Renal cortical epithelial cell (primary cell): ENCODE measurements at places on chromosomes 3 and 15. TPM values are rescaled to one million over a fixed set of nuclear protein-coding genes. Genes with fewer than 3 reads are reported as not detected.

- DNase-seq: peak; percentile 75
These were observed 2.3 kb upstream of the FEM1B start for GRCh38 chr15:68275165-68275746.

Gene EPHA3
- total RNA-seq: 0.17 and 0.45 TPM in 2 replicates

DNA sequence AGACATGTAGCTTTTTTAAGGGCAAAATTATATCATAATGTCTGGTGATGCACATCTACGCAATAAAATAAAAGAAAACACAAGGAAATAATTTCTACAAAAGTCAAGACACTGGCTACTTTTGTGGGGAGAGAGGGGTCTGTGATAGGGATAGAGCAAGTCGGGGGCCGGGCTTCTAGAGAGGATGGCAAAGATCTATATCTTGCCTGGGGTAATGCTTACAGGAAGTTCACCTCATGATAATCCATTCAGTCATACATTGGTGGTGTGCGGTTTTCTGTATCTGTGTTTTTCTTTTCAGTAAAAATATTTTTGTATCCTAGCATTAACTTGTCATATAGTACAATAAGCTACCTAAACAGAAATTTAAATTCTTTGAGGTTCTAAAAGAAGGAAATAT lies 178.8 kb downstream of the ARRDC4 start:
- DNase-seq: no peak

DNA sequence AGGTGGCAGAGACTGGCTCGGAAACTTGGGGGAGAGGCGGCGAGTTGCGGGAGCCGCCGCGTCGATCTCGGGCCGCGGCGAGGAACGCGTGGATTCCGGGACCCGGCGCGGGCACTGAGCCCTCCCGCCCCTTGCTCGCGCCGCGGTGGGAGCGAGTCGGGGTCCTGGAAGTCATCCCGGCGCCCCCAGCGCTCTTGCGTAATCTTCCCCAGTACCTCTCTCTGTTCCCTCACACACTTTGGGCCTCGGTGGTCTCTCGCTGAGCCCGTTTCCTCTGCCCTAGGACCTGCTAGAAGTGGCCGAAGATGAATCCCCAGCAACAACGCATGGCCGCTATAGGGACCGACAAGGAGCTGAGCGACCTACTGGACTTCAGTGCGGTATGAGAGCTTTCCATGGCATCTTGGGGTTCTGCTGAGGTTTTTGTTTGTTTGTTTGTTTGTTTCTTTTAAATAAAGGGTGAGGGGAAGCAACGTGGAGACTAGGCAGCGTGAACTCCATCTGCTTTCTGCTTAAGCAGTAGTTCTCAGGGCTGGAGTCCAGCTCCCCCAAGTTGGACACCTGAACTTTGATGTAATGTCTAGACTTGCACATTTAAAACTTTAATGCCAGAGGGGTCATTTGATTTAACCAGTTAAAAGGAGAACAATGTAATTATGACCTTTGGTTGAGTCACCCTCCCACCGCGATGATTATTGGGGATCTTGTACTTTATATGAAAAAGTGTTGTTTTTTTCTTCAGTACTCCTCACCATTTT lies 1.3 kb downstream of the TCF12 start:
- DNase-seq: peak; percentile 40

DNA sequence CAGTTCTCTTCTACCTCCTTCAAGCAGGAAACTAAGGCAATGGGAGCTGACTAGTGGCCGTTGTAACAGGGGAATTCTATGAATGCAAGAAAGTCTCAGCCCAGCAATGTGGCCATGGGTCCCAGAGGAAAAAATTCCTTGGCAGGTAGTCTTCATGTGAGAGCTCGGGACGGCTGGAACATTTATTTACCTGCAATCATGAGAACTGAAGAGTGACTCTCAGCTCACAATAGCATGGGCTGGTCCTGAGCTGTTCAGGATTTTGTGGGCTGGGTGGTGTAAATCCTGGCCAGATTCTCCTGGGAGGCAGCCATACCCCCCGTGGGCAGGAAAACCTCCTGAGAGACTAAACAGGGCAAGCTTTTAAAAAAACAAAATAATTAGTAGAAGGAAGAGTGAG lies 330.3 kb upstream of the CTNNB1 start:
- no peak for DNase-seq

DNA sequence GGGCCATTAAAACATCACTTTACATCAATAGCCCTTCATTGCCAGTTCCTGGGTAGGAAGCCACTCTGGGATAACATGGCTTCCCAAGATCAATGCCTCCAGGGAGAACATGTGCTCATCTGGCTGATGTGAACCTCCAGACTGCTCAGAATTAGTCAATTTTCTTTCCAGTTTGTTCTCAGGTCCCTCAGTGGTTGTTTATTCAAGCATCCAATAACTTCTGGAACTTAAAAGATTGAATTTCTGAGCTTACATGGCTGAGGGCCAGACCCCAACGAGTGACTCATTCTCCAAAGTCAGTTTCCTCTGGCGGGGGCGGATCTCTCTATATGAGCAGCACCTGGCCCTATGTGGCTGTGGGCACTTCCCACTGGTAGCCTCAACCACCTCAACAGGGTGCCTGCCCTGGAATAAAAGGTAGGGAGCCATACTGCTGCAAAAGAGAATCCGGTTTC lies 34.0 kb downstream of the LYZL4 start:
- DNase-seq: peak; percentile 92

- no peak for DNase-seq
These were observed 32.5 kb upstream of the SIN3A start for GRCh38 chr15:75483961-75484360.

DNA sequence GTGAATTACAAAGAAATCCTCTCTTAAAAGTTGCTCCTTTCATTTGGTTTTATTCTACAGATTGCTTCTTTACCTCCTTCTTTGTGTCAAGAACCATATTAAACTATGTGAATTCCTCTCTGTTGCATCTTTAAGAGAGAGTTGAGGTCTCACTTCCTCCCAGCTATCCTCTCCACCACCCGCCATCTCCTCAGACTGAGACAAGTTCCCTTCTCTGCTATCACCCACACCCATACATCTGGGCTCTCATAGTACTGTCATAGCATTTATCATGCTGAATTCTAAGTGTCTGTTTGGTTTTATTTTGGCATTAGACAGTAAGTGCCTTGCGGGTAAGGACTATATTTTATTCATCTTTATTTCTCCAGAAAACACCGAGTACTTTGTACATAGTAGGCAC lies 54.2 kb downstream of the B3GALNT1 start:
- no peak for DNase-seq

Gene GXYLT2
- total RNA-seq: 1.0 and 7.0 TPM in 2 replicates

Gene ATP13A4
- total RNA-seq: 0.15 TPM in 1 of 2 replicates, not detected in the other

DNA sequence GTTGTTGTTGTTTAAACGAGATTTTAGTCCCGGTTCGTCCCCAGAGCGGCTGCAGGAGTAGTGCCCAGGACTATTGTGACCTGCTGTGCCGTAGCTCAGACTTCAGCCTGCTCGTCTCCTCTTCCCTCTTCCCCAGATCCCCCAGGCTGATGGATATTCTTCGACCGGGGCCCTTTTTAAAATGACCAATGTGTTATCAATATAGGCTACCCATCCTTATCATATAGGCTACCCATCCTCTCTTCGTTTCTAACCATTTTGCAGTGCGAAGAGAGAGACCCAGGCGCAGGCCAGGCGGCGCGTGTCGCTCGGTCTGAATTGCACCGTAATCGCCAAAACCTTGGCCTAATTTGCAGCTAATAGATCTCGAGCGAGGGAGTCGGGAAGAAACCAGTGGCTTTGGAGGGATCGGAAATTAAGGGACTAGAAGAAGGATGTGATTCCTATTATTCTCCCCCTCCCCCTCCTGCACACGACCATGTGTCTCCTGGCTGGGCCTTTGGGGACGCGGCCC lies 23.0 kb downstream of the NR2F2 start:
- no peak for DNase-seq

Gene LRRIQ4
- total RNA-seq: 0.17 TPM in 1 of 2 replicates, not detected in the other

Gene ZIC4
- not detected in 2 replicates for total RNA-seq

DNA sequence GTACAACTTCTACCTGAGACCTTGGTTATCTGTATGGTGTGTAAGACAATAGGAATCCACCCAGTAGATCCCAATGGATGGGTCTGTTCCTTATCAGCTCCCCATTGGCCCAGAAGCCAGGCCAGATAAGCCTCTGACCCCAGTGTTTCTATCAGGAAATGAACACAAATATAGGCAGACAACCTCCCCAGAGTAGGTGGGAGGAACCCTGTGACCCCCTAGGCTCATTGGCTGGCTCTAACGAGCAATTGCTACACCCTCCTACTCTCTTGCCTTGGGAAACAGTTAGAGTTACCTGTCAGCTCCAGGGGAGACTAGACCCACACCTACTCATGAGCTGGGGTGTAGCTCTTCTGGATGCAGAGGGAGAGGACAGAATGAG lies 299.9 kb downstream of the UACA start:
- DNase-seq: no peak

DNA sequence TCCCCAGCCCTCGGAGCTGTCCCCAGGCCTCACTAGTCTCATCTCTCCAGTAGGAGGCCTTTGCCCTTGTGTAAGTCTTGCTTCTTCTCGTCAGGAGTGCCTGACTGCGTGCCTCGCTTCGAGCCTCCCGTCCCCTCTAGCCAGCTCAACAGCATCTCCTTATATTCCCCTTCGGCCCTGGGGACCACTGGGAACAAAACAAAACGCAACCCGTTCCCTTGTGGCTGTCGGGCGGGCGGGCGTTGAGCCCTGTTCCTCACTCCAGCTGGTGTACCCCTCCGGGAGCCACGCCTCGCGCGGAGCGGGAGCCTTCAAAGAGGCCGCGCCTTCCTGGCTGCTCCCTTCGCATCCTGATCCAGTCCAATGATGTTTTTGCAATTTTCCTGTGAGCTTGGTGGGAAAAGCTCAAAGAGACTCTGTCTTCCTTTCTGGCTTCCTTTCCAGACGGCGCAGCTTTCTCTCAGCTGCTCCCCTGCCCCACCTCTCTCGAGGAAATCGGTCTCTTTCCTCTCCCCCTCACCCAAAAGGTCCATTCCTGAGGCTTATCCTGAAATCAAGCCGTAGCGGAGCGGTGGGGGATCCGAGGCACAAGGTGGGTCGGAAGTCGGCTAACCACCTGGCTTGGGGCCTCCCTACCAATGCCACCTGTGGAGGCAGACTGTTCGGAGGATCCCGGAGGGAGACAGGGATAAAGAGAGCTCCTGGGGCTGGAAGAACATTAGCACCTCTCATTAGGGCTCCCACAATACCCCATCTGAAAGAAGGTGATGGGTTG lies 33.4 kb upstream of the SRP14 start:
- DNase-seq: no peak

DNA sequence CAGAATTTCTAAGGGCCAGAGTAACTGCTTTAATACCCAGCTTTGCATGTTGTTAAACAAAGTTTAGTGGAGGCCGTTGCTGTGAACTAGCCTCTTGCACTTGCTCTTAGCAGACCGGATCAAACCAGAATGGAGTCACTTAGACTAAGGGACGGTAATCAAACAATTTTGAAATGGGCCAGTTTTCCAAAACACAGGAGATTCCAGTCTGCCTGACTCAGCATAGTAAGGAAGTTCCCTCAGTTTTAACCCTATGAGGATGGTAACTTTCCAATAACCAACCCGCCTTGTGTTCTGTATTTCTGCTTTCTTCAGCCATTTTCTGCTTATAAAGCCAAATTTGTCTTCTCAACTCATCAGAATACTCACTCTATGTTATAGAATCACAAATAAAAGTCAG lies 77.2 kb upstream of the WDR72 start:
- peak; percentile 90 for DNase-seq

Gene TMF1
- 23.8 and 55.6 TPM in 2 replicates for total RNA-seq

DNA sequence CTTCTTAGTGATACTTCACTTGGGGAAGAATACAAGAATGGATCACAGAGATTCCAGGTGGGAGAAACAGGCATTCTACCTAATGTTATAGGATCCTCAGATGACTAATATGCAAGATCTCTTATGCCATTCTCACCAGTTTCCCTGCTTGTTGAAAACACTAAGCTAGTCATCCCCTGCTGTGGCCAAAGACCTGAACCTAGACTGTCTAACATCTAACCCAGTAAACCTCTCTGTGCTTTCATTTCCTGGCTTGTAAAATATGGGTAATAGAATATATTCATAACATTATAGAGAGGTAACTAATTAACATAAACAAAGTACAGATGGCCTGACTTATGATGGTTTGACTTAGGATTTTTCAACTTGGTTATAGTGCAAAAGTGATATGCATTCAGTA lies 776.3 kb downstream of the TUSC7 start:
- DNase-seq: no peak

Gene LRRC2
- total RNA-seq: 0.17 and 0.45 TPM in 2 replicates

Gene NMD3
- 107 and 140 TPM in 2 replicates for total RNA-seq

DNA sequence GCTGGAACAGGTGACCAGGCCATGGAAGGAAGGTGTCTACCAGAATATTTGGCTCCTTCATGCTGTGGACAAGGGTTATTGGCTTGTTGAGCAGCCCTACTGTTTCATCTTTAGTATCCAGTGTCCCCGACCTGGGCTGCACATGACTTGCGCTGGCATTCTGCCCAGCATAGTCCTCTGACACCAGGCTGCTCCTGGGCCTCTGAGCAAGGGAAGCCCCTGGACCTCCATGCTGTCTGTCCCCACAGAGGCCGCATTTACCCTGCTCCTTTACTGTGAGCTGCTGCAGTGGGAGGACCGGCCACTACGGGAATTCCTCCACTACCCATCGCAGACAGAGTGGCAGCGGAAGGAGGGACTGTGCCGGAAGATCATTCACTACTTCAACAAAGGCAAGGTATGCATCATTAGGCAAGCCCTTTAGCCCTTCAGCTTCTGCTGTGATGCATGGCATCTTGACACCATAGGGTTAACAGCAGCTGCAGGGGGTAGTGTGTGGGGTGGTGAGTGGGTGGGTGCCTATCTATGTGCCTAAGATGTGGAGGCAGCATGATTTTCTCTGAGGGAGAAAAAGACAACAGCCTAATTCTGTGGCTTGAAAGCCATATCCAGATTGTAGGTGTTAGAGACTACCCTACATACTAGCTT lies 44.0 kb upstream of the MANF start:
- DNase-seq: peak; percentile 56

GRCh38 chr15:39321977-39322376 lies 258.9 kb upstream of the THBS1 start:
- DNase-seq: no peak

- no peak for DNase-seq
These were observed 635.0 kb downstream of the TBL1XR1 start for GRCh38 chr3:176562331-176562730.

GRCh38 chr3:9808345-9809037 lies 1.6 kb upstream of the TTLL3 start:
- peak; percentile 62 for DNase-seq

DNA sequence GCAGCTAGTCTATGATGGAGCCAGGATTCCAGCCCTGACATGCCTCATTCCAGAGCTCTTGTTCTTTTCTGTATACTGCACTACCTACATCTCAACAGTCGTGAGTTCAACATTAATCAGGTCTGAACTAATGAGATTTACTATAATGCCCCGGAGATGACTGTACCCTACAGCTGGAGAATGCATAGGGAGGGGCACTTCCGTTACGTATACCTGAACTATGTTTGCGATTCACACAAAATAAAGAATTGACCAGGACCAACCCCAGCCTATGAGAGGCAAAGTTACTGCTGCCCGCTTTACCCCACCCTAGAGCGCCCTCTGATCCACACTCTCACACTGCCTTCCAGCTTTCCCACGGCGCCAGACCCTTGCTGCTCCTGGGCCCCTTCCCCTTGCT lies 97.0 kb downstream of the IGF2BP2 start:
- DNase-seq: no peak

DNA sequence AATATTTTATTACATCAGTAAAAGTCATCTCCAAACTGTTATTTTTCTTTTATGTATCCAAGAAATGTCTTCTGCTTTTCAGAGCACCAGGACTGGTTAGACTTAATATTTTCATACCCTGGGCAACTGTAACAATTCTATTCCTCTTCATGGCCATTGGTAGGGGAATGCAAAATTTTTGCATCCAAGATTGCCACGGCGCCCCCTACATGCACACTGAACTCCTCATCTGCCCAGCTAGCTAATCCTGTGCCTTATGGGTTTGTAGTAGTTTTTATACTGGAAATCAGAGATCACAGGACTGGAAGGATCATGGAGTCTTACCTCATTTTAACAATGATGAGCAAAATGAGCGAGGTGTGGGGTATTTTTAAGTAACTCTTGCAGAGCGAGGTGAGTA lies 74.2 kb downstream of the CRTC3 start:
- no peak for DNase-seq
